Subcutaneous adipose tissue (tissue), 4 donors: ENCODE measurements at places on chromosomes 11 and 22. TPM values are rescaled to one million over a fixed set of nuclear protein-coding genes. Genes with fewer than 3 reads are reported as not detected.

SYVN1 gene
- 29.3 TPM for total RNA-seq

TMA7B gene
- total RNA-seq, result not detected

TBCEL gene
- 26.0 TPM for total RNA-seq

MIOX gene
- not detected for total RNA-seq
